Femur (tissue), 1 donor: ENCODE measurements at places on chromosomes 2 and 18.

DNA sequence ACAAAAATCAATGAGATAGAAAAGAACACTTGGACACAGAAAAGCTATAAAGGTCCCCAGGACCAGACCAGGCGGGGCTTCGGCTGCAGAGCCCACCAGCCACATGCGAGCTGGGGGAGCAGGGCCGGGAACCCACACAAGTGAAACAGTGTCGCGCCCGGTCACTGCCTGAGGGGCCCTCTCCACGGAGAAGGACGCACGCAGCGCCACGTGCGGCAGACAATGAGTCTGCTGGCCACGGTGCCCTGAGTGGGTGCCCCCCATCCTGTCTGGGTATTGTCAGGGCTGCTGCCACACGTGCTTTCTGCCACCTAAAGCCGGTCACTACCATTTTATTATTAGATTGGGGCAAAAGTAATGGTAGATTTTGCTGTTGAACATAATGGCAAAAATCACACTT lies 207.9 kb upstream of the HDAC4 start:
- DNase-seq: no peak

GRCh38 chr18:30748541-30748940 lies 294.0 kb downstream of the DSC3 start:
- no peak for DNase-seq

- DNase-seq: no peak
These were observed 272.3 kb downstream of the RAD51AP2 start for GRCh38 chr2:17245906-17246305.

DNA sequence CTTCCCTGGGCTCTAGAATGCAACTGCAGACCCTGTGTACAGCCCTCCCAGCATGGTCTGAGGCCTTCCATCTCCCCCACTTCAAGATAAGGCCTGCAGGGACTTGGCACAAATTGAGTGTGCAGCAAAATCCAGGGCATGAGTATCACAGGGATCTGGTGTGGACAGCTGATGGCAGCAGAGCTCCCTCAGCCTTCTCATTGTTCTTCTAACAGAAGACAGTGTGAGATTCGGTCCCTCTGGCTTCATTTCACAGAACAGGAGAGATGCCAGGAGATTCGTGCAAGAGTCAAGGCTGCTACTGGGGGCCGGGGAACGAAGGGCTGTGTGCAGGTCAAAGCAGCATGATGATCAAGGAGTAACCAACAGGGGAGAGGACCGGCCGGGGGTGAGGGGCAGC lies 85.8 kb downstream of the UXS1 start:
- DNase-seq: no peak

DNA sequence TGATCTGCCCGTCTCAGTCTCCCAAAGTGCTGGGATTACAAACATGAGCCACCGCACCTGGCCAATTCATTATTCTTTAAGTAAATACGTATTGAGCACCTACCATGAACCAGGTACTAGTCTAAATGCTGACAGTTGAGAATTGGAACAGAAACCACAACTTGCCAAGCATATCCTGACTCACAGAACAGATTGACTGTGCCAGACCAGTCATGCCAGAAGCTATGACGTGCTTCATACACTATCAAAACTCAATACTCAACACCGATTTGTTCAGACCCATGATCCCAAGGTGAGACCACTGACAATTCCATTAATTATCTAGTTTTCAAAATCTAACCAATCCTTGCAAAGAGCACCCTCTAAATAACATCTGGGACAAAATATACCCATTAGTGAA lies 148.6 kb downstream of the B3GNT2 start:
- DNase-seq: no peak

GRCh38 chr18:11982981-11983380 lies 1.7 kb downstream of the IMPA2 start:
- DNase-seq: no peak

GRCh38 chr2:233385489-233386044 lies 31.3 kb downstream of the DGKD start:
- no peak for DNase-seq

DNA sequence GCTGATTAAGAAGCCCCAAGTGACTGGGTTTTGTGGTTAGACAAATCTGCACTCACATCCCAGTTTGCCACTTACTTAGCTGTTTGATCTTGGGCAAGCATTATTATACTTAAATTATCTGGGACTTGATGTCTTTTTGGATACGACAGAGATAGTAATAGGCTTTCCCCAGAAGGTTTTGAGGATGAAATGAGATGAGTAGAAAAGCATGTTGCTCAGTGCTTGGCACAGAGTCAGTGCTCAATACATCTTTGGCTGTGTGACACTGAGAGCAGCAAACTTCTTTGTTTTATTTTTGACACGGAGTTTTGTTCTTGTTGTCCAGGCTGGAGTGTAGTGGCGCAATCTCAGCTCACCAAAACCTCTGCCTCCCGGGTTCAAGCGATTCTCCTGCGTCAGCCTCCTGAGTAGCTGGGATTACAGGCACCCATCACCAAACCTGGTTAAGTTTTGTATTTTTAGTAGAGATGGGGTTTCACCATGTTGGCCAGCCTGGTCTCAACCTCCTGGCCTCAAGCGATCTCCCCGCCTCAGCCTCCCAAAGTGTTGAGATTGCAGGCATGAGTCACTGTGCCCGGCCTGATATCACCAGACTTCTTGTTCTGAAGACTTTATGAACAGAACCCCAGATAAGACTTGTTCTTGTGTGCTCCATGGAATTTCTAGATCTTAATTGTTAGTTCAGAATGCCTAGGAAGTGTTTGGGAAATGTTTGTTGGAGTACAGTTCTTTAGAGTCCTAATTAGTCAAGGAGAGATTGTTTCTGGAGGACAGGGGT lies 521.2 kb downstream of the SLC4A3 start:
- no peak for DNase-seq

DNA sequence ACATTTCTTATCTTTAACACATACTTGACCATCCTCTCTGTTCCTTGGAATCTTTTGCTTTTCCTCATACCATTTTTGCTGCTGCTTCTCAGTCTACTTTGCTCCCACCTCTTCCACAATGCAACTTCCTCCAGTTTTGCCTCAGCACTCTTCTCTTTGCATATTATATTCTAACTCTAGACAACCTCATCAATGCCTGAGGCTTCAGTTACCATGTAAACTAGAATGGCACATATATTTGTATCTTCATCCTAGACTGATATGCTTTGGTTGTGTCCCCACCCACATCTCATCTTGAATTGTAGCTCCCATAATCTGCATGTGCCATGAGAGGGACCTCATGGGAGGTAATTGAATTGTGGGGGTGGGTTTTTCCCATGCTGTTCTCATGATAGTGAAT lies 55.9 kb upstream of the STAM2 start:
- DNase-seq: no peak

DNA sequence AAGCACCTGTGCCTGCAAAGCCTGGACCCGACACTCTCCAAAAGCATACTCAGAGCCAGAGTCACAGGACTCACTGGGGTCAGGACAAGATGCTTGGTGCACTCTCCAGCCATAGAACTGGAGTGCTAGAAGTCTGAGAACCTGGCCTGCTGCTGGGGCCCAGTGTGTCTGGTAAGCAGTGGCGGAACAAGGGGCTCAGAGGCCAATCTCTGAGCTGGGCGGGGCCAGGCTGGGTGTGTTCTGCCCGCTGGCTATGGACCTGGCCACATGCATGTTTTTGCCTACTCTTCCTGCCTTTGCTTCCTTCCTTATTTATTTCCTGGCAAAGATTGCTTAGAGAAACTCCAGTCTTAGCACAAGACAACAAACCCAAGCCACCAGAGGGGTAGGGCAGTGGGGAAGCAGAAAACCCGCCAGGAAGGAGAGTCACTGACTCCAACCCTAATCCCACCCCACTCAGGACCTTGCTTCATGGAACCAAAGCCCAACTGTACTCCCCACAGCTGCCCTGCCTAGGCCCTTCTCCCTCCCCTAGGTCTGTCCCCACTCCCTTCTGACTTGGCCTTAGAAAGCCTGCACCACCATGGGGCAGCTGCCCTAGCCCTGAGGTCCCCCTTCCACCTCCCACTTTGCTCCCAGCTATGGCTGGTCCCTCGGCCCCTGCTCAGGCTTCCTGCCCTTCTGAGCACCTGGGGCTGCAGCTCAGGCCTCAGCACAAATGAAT lies 315.5 kb downstream of the CELF4 start:
- no peak for DNase-seq

DNA sequence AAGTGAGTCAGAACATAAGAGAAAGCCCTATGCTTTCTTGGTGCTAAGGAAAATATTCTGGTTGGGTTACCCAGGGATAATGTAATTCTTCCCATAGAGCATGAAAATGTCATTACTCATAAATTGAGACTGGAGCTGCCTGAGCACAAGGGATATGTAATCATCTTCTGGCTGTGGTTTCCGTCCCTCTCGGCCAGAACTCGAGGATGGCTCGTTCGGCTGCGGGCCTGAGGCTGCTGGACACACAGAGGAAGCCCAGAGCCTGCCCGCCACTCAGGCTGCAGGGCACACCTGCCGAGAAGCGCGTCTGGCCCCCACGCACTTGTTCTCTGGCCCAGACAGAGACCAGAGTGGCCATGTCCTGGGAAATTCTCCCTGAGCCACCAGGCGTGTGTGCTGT lies 104.9 kb downstream of the ASAP2 start:
- peak; percentile 83 for DNase-seq

GRCh38 chr18:58495207-58495606 lies 133.7 kb downstream of the ALPK2 start:
- DNase-seq: no peak

DNA sequence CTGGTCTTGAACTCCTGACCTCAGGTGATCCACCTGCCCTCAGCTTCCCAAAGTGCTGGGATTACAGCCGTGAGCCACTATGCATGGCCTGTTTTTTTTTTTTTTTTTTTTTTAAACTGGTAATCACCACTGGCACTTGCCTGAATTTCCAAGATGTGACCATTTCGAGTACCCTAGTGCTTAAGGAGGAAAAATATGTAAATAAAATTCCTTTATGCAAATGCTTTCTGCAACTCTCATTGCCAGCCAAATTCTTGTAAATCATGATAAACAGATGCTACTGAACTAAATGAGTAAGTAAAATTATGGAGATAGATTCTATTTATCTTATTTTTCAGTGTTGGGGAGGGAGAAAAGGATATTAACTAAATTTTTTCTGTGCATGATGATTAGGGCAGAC lies 18.6 kb downstream of the CDCA7 start:
- no peak for DNase-seq

- DNase-seq: no peak
These were observed 1.8 kb downstream of the CBLN2 start for GRCh38 chr18:72542342-72542741.

DNA sequence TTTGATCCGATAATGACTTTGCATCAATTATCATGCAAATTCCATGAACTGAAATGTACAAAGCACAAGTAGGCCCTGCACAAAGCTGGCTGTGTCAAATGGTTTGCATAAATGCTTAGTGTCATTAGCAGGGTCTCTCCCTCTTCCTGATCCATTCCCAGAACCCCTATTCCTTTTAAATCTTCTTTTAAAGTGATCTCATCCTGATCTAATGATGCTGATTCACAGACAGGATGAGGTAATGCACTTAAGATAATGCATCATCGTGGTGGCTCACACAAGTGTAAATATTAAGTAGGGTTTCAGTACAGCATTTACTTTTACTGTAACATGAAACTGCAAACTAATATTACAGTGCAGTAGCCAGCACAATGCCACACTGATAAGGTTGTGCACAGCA lies 304.8 kb upstream of the SOX11 start:
- DNase-seq: no peak

DNA sequence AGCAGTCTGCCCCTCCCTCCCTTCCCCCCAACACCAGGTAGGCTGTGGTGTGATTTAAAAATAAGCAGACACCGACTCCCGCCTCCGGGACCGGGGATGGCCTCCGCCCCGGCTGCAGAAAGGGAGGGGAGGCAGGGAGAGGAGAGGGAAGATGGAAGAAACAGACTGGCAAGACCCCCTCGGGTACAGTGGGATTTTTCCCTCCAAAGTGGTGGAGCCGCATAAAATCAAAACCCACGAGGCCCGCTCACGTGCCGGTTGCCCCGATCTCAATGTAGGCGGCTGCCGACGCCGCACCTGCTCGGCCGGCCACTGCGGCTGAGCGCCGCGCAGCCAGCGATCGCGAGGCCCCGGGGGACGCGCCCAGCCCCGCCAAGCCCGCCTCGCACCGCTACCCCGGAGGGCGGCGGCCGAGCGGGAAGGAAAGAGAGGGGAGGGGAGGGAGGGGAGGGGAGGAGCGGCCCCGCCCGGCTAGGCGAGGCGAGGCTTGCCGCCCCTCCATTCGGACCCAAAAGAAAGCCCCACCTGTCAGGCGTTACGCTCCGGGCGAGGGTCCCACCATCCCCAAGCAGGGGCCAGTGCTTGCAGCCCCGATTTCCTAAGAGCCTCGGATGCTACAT lies 811 bp downstream of the ADD2 start:
- peak; percentile 21 for DNase-seq

GRCh38 chr2:202096736-202097135 lies 23.7 kb downstream of the KIAA2012 start:
- DNase-seq: no peak

- no peak for DNase-seq
These were observed 220.5 kb downstream of the AFF3 start for GRCh38 chr2:99921903-99922302.

DNA sequence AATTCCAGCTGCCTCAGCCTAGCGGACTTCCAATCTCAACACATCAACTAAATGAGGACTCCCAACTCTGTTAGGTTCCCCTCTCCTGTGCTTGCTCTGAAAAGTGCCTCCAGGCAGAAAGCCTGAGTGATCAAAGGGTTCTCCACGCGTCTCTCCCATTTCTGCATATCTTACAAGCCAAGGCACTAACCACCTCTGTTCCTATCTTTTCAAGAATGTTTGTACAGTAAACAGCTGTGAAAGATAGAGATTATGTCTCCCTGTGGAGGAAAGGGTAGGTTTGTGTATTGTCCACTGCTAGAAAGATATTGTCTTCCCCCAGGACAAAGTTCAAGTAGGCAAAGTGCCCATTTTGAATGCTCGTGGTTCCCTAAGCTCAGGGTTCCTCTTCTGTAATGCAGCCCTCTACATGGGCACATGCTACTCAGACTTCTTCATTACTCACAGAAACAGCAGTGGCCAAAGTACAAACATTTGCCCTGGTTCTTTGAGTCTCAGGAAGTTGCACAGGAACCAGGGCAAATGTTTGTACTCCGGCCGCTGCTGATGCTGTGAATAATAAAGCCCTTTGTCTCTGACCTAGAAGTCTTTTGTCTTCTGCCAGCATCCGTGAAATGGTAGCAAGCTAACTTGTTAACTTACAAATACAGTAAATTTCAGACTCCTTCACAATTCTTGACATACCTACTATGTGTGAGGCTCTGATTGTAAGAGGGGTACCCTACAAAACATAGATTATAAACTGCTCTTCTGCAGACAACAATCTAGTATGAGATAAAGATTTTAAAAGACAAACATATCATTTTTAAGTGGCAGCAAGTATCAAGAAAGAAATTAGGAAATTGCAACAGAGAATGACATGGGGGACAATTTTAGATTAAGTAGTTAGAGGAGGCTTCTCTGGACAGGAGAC lies 44.5 kb downstream of the PKDCC start:
- DNase-seq: no peak

DNA sequence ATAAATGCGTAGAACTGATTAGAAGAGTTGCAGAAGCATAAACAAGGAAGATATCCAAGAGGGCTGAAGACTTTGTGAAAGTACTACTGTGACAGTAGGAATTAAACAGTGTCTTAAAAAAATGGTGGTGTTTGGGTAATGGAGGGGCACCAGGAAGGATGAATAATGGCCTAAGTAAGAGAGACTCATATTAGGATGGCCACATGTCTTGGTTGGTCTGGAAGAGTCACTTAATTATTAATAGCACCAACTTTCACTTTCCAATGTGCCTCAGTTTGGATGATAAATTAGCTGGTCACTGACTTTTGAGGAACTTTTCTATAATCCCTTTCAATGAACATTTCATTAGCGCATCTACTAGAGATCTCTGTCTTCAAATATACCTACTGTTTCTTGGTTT lies 372.2 kb downstream of the NYAP2 start:
- DNase-seq: no peak
